HS-5 (cell line): ENCODE measurements at places on chromosomes 3 and 15.

- no peak for DNase-seq
Observed at GRCh38 chr3:108090049-108090700, 656 bp downstream of the CD47 start.

DNA sequence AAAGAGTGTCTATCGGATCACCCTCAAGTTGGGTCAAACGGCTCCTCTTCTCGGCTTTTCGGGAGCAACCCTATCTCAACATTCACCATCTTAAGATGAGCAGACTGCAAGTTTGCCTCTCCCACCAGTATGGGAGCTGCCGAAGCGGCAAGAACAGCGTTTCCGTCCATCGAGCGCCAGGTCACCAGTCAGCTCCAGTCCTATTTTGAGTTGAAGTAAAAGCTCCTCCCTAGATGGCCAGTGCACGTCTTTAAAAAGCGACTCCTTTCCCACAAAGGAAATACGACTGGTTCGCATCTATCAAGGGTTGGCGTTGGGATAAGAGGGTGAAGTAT, 369 bp upstream of the U2SURP start:
- no peak for DNase-seq

DNA sequence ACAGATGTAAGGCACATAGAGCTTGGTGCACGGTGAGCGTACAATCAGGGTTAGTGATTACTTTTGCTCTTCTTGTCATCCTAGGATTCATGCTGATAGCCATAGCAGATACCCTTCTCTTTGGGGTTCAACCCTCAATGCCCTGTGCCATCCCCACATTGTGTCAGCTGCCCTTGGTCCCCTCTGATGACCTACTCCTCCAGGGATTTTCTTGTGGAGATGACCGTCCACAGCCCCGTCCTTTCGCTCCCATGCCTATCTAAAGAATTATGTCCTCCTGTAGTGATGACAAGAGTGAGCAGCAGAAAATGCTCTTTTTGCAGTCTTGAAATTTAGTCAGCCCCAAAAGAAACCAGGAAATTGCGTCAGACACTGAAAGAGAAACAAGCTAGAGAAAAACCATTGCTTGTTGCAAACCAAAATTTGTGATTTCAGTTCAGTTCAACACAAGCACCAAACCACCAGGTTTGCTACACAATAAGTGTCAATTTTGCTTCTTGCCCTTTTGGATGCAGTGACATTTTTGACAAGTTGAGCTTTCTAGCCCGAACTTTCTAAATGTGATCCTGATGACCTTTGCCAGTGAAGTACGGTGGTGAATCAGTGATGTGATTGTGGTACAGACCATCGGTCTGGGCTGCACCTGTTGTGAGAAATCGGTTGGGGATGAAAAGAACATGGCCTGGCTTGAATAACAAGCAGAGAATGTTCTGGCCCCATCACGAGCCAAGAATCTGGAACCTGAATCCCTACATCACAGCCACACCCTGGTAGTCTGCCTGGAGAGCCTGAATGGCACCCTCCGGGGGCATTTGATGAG, 41.3 kb downstream of the CMTM7 start:
- no peak for DNase-seq

GRCh38 chr3:126816986-126817777, 113.1 kb downstream of the CHCHD6 start:
- DNase-seq = no peak

DNA sequence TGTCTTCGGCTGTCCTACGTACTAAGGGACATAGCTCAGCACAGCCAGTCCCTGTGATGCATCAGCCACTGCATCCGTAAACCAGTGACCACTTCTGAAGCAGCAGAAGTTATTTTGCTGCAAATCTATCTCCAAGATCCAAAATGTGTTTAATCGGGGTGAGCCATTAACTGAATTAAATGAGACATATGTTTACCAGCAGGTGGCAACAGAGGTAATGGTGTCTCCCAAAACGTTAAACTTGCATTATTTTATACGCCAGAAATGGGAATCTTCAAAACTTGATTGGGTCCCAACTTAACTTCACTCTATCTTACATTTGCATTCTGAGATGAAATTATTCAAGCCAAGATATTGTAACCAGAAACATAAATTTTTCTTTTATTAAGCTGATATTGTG, 75.3 kb upstream of the BOC start:
- DNase-seq = no peak

DNA sequence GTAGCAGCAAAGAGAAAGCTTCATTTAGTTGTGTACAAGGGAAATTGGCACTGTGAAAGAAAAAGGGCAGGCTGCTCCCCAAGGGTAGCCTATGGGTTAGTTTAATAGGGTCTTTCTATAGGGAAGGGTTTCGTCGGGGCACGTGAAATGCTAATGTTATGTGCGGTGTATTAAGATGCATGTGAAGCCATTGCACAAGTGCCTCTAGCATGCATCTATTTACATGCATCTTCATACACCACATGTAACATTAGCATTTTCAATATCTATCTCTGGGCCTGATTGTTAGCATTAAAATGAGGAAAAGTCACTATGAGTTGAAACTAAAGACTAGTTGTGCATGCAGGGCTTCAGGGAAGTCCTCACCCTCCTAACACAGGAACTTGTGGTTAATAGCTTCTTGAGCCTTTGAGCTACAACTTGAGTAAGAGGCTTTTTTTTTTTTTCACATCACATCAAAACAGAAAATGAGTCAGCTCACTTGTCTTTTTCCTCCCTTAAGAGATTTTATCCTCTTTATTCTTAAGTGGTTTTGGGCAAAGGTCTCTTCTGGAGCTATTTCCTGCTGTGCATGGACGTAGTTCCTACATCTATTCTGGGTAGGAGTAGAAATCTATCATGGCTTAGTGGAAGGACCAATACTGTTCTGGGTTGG, 613.4 kb downstream of the ZPLD1 start:
- peak; percentile 40 for DNase-seq

DNA sequence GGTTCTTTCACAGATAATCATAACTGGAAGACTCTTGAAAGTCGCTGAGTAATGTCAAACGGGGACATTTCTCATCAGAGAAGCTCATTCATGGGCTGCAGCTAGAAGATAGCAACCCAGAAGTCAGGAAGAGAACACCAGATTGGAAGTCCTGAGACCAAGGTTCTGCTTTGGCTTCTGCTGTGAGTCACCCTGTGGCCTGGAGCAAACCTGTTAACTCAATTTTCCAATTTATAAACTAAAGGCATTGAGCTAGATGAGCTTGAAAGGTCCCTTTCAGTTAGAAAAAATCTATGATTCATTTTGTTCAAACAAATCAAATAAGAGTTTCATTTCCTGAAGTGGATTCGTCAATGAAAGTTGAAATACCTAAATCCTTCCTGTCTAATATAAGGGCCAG, 402.2 kb downstream of the EPHB1 start:
- no peak for DNase-seq

DNA sequence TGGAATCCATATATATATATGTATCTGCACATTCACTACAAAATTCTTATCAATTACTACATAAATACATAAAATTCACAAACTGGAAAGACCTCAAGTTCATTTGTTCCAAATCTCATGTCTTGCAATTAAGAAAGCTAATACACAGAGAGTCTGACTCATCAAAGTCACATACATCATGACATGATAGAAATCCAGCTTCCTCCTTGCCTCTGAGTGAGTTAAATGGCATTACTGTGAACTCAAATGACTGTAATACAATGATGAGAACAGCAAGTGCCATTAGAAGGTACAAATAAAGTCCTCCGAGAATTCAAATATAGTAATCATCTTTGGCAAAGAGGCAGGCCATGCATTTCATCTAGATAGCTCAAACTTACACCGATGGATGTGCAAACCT, 55.1 kb upstream of the AGTR1 start:
- DNase-seq = no peak

GRCh38 chr15:101452572-101452971, 36.9 kb downstream of the PCSK6 start:
- no peak for DNase-seq

DNA sequence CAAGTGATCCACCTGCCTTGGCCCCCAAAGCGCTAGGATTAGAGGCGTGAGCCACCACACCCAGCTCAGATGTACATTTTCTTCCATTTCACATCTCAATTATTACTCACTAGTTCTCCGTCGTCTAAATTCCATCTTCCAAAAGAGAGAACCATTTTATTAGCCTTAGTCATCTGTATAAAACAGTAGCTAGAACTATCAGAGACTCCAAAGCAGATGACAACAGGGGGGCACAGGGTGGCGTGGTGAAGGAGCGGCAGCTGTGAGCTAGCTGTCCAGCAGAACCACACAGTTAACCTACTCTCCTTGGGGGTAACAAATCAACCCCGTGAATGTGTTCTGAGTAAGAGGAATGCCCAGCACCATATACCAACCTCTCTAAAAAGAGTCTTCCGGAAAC, 7.1 kb downstream of the SLC25A20 start:
- DNase-seq = no peak

GRCh38 chr15:89187301-89187985, 33.9 kb downstream of the RLBP1 start:
- no peak for DNase-seq

- DNase-seq = no peak
Observed at GRCh38 chr3:137998121-137999042, 11.6 kb upstream of the CLDN18 start.

DNA sequence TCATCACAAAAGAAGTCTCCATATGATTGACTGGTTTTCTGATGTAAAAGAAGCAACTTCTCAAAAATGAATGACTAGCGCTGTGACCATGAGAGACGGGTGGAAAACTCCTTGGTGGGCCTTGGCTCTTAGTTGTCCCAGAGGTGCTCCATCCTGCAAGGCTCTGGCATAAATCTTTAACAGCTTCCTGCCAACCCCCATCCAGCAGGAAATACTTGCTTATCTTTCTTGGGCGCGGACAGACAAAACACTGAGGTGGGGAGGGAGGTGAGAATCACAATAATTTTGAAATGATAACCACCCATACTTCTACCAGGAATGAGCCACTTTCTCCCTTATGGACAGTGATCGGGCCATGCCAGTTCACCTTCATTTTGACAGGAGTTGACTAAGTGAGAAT, 128.6 kb downstream of the STT3B start:
- DNase-seq = no peak

DNA sequence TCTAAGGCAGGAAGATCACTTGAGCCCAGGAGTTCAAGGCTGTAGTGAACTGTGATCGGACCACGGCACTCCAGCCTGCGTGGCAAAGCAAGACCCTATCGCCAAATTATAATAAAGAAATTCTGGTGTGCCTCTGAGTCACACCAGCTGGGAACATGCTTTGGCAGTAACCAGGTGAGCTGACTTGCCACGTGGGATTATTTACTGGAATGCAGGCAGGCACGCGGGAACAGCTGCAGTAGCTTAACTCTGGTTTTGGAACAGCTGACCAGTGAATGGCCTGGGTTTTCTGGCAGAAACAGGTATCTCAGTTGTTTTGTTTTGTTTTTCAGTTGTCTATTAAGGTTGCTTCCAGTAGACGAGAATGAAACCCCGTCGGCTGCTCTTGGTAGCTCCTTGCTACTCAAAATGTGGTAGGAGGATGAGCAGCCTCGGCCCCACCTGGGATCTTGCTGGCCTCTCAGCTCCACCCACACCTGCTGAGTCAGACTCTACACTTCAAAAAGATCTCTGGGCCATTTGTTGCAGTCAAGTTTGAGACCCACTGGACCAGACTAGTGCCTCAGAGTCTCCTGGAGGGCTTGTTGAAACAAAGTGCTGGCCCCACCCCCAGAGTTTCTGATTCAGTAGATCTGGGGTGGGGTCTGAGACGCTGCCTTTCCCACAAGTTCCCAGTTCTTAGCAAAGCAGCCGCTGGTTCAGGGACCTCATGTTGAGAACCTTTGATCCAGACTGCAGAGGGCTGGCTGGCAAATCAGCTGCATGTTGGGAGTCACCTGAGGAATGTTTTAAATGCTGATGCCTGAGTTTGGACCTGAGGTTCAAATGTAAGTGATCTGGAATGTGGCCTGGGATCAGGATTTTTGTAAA, 26.6 kb downstream of the IDH2 start:
- DNase-seq = no peak

- no peak for DNase-seq
Observed at GRCh38 chr3:64599651-64600050, 88.1 kb downstream of the ADAMTS9 start.

DNA sequence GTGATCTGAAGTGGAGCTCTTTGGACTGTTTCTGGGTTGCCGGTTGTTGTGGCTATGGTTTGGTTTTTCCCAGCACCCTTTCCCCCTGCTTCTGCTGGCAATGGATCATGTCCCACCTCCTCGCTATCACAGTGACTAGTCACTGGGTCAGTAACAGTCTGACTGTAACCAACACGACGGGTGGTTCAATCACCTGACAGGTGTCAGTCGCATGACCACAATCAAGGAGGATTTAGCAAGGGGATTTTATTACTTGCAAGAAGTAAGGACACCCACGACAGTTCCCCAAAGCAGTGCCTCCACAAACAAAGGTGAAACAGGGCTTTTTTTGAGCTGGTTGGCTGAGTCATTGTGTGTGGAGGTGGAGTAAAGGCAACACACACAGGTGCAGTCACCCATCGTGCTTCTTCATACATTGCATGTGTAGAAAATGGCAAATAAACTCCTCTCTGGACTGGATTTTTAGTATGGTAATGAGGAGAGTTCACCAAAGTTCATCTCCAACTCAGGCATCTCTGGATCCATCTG, 58.8 kb upstream of the FAM3D start:
- no peak for DNase-seq

DNA sequence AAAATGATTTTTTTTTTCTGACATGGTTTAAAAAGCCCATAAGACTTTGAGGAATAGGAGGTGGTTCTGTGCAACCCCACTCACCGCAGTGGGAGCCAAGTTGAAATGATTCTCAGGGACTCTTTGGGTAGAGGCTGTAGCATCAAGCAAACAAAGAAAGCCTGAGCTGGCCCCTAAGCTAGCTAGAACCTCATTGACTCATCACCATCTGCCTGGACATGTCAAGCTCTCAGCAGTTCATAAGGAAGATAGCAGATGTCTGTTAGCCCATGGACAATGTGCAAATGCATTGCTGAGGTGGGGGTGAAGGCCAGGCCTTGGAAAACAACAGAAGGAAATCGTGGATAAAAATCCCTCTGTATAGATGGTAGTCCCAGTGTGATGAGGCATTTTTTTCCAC, 234.8 kb downstream of the NR2F2 start:
- DNase-seq = no peak

DNA sequence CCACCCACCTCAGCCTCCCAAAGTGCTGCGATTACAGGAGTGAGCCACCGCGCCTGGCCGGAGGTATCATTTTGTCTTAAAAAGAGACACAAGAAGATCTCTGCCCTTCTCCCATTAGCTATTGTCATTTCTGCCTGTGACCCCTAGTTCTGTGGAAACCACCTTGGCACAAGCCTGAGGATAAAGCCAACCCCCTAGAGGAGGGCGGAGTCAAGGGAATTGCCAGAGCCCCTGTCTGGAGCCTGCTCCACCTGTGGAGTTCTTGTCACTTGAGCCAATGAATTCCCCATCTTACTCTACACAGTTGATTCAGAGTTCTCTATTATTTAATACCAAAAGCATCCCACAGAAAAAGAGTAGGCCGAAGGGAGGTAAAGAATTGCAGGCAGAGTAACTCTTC, 34.9 kb upstream of the KLHL6 start:
- no peak for DNase-seq

GRCh38 chr3:21062831-21063294, 688.1 kb downstream of the ZNF385D start:
- DNase-seq = no peak

GRCh38 chr3:119550192-119550910, 9.1 kb downstream of the CD80 start:
- no peak for DNase-seq
